ACHN (cell line): ENCODE measurements at places on chromosomes 11 and 22.
A peak's percentile ranks its signal among the peaks of the same experiment; 100 is the strongest.

GRCh38 chr11:86143087-86144030 lies 74.5 kb upstream of the PICALM start:
- DNase-seq: no peak

DNA sequence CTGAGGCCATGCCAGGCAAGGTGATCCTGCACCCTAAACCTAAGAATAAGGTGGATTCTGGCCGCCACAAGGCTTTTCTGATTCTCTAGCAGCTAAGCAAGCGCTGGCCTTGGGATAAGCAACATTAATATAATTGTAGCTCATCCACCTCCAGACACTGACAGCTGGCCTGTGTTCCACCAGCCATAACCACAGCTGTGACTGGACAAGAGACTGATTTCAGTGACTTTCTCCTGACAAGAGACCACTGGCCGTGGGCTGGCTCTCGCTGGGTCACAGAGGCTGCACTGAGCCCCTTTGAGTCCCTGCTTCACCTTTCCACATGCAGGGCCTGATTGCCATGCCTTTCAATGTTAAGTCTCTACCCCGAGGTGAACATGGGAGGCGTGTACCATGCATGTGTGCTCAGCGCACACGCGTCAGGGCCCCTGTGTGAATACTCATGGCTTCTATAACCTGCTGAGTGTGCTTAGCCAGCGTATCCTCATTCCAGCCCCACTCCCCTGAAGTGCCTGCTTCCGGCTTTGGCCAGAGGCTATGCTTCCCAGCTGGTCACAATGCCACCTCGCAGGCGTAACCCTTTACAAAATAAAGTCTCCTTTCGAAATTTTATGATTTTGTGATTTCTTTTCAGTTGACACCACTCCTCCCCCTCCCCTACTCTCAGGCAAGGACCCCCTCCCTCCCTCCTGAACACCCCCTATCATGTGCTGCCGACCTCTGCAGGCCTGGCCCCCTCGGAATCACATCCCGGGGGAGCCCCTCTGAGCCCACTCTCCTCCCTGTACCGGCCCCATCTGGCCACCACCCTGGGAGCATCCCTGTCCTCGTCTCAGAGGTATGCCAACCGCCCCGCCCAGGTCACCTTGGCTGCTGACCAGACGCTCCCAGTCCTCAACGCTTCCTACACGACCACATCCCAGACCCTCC lies 128.1 kb downstream of the CTTN start:
- DNase-seq: no peak

- no peak for DNase-seq
Observed at GRCh38 chr11:81970886-81971285, 762.8 kb downstream of the FAM181B start.

DNA sequence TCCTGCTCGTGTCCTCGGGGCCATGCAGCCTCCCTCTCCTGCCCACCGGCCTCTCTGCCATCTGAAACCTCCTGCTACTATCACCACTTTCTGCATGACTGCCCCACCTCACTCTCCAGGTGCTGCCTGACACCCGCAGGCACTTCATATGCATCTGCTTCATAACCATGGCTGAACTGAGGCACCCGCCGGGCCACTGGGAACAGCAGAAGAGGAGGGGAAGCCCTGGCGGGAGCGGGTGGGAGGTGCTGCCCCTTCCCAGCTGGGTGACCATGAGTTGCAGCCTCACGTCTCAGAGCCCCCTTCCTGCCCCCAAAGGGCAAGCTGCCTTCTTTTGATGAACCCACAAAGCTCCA lies 21.7 kb upstream of the PICK1 start:
- no peak for DNase-seq

DNA sequence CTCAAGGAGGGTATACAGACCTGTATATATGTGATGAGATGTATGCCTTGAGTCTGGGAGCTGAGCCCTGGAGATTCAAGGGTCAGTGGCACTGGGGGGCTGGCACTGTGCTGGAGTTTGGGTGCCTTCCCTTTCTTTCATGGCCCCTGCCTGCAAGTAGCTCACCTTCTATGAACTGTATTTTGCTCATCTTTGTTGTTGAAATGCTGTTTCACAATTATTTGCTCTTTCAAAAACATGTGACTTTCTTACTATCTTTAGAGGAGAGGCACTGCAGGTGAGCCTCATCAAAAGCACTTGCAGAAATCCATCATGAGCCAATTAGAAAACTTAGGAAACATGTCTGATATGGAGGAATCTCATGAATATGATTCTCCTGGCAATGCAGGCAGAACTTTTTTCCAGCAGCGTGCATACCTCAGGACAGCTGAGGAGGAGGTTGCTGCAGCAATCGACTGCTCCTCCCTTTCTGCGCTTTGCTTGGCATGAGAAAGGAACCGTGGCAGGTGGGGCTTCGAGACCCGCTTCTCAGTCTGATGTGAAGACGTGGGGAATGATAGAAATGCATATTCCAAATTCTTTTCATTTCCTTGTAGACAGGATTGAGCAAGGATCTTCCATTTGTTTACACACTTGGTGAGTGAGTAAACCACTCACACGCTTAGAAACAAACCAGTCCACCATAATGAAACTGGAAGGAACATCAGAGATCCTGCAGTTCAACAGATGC lies 178.4 kb upstream of the E2F8 start:
- no peak for DNase-seq

DNA sequence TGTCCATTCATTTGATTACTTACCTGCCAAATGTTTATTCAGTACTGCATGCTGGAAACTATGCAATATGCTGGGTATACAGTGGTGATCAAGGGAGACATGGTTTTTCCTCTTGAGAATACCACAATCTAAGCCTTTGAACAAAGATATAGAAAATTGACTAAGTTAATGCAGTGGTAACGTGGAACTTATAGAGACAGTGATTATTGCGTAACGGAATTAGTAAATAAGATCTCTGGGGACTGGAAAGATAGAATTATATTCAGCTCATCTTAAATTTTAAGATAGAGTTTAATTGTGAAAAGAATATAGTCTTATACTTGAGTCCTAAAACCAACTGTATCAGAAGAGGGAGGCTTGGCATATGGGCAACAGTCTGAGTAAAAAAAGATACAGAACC lies 129.5 kb downstream of the UVRAG start:
- no peak for DNase-seq

- peak; percentile 9 for DNase-seq
Observed at GRCh38 chr11:2837096-2837601, 48.4 kb downstream of the CDKN1C start.

GRCh38 chr11:26700574-26701235 lies 21.2 kb downstream of the SLC5A12 start:
- DNase-seq: no peak

DNA sequence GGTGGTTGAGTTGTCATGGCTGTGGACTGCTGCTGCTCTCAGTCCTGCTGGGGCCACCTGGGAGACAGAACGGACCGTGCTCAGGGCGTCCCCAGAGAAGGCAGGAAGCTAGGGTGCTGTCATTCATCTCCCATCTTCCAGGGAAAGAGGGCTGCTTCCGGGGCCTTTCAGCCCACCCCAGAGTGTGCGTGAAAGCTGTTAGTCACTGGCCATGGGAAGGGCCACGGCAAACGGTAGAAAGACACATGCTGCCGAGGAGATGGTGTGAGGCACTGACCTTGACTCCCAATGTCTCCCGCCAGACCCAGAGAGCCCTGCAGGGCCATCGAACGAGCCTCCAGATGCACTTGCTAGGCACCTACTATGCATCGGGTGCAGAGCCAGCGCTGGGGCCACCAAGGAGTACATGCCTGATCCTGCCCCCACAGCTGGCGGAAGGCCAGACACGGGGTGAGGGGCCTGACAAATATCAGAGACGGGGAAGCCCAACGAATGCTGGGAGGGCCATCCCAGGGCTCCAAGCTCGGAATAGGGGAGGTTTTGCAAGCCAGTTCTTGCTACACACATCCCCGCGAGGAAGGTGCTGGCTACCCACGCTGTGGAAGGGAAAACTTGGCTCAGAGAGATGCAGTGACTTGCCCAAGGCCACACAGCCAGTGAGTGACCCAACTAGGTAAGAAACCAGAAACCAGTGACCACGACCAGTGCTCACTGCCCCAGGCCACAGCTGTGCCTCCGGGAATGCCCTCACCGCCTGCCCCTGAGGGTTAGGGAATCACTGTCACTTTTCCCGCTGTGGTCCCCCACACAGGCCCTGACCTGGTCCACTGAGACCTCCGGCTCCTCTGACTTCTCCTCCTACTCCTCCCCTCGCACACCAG lies 10.1 kb downstream of the RAC2 start:
- no peak for DNase-seq

GRCh38 chr11:36016263-36016662 lies 72.4 kb downstream of the LDLRAD3 start:
- DNase-seq: no peak

DNA sequence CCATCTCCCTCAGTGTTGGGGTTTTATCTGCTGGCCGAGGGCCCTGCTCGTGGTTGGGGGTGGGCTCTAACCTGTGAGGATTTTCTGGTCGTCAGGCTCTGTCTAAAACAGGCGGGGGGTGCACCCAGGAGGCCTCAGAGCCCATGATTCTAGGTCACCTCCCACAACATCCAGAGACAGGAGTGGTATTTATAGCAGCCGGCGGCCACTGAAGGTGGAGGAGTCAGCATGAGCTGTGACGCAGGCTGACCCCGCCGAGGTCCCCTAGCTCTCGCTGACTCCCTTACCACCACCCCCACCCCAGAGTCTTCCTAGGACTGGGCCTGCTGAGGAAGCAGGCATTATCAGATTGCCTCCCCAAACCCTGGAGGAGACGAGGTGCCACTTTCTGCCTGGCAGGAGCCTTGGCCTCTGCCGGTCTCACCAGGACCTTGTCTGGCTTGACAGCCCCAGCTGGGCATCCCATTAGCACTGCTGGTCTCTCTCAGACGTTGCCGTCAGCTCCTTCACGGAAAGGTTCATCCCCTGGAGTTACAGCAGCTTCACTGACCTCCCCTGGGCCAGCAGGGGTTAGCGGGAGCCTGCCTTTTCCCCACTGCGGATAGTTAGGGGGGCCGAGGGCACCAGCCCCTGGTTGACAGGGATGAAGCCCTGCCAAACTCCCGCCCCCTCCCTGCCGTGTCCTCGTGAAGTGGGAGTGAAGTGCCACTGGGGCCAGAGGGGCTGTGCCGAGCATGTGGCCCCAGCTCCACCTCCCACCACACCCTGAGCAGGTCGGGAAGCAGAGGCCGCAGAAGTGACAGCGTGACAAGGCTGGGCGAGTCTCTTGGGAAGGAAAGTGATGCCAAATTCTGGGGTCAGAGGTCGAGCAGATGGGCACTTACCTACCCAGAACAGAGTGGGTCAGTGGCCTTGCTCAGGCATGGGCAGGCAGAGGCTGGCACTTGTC lies 26.5 kb downstream of the DAGLA start:
- DNase-seq: no peak

DNA sequence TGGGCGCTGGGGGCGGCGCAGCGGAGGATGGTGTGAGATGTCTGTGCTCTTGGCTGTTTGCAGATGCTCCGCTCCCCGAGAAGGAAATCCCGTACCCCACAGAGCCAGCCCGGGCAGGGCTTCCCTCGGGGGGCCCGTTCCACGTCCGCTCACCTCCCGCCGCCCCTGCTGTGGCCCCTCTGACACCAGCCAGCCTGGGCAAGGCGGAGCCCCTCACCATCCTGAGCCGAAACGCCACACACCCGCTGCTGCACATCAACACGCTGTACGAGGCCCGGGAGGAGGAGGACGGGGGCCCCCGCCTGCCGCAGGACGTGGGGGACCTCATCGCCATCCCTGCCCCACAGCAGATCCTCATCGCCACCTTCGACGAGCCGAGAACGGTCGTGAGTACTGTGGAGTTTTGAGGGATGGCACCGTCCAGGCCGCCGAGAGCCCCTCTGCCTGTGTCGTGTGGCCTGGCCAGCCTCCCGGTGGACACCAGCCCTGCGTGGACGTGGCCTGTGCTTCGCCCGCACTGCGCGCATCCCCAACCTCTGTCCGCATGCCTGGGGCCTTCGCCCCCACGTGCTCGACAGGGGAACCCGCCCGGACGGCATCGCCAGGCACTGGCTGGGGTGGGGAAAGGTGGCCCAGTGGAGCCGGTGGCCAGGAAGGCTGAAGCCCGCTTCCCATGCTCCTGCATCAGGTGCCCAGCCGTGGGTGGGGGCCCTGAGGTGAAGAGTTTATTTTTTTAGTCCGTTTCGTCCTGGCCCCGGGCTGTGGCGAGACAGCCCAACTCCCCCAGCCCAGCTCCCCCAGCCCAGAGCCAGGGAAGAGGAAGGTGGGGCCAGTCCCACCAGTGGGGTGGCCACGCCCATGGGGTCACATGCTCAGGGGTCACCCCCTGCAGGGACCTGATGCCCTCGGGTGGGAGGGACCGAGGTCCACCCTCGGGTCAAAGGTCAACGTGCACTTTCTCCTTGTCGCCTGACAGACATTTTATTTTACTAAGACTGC lies 6.5 kb upstream of the TRABD start:
- no peak for DNase-seq

GRCh38 chr11:122756417-122756816 lies 81.9 kb upstream of the CRTAM start:
- no peak for DNase-seq

DNA sequence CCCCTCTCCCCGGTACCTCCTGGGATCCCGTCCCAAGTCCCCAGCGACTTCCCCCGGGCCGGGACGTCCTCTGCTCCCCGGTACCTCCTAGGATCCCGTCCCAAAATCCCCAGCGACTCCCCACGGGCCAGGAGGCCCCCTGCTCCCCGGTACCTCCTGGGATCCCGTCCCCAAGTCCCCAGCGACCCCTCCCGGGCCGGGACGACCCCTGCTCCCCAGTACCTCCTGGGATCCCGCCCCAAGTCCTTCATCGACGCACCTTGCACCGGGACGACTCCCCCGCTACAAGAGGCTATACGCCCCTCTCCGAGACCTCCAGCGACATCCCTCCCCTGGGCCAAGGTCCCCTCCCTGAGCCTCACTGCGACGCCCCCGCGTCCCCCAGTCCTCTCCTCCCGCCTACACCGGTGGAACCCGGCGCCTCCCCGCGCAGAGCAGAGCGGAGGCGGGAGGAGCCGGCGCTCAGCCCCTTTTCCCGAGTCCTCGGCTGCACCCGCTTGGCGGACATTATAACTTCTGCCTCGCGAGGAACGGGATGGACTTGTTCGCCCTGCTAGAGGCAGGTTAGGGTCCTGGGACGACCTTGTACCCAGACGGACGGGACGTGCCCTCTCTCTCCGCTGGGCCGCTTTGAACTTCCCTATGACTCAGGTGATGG lies 912 bp downstream of the KREMEN1 start:
- DNase-seq: peak; percentile 23

GRCh38 chr22:44535362-44536095 lies 37.5 kb upstream of the RTL6 start:
- DNase-seq: no peak

DNA sequence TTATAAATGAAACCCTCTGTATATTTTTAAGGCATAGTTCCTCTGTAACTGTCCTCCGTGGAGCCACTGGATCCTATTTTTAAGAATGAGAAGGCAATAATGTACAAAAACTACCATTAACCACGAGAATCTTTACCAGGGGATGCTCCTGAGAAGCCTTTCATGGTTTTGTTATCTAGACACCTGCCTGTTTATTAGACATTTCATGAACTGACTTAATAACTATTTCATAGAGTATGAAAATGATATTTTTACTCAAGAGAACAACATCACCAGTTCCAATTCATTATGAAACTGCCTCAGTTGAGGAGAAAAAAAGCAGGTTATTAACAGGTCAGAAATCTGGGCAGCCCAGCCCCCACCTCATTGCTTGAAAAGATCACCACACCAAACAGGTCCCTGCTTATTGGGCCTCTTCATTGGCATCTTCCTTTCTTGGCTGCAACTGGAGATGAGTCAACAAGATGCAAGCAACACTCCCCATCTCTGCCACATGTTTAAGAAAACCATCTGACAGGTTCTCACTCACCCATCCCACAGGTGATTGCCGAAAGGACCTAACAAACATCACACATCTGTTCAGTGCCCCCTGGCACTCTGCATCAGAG lies 27.8 kb downstream of the ETS1 start:
- DNase-seq: no peak
